GOT3 (cell line): ENCODE measurements at places on chromosomes 11 and 22.

DNA sequence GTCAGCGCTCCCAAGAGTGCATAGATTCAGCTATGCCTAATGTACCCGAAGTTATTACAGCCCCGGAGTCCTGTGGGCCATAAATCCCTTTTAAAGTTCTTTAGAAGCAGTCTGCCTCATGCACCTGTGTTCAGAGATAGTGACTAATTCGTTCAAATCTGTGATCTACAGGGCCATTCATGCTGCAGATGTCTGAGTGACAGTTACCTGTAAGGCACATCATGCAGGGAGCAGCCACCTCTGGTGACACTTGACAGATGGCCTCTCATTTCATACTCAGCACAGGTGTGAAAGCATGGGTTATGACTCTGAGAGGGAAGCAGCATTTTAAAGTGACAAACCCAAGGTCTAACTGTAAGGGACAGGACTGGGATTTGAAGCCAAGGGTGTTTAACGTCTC, 2.4 kb upstream of the E2F8 start:
- DNase-seq, result no peak

- no peak for DNase-seq
Measured at GRCh38 chr22:42418811-42419242, 13.4 kb downstream of the NFAM1 start.

DNA sequence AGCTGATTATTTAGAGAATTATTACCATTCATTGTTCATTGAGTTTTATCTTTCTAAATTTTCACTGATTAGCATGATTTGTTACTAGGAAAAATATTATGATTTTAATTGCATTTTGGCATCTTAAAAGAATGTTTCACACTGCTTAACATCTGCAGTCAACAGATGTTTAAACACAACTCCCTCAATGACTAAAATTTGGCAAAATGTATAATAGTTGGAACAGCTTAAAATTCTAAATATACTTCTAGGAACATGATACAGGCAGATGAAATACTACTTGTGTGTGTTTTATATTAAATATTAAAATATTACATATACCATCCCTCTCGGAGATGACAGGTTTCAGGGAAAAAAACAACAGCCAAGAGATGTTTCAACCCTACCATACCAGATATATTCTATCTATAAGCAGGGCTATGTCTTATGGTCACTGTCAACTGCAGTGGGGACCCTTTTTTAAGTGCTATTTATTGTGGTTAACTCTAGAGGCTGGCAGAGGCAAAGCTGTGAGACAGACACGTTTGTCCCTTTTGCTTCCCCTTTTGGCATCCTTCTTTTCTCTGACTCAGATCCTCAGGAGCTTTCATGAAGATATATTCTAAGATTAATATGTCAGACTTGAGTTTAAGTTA, 81.9 kb downstream of the BDNF start:
- no peak for DNase-seq

GRCh38 chr11:85847436-85847835, 7.7 kb upstream of the CCDC83 start:
- no peak for DNase-seq

DNA sequence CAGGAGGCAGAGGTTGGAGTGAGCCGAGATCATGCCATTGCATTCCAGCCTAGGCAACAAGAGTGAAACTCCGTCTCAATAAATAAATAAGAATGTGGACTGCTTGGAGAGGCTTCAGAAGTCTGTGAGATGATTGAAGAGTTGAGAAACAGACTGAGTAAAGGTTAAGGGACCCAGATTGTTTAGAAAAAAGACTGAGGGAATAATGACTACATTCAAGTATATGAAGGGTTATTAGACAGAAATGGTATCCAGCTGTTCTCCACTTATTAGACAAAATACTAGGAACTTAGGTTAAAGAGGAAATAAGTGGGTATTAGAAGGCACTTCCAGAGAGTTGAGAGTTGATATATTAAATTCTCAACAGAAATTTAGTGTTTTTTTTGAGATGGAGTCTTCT, 10.5 kb upstream of the YAP1 start:
- DNase-seq, result no peak
